Breast epithelium (tissue), 4 donors: ENCODE measurements at places on chromosomes 6 and 20. TPM values are rescaled to one million over a fixed set of nuclear protein-coding genes. Genes with fewer than 3 reads are reported as not detected.

DNA sequence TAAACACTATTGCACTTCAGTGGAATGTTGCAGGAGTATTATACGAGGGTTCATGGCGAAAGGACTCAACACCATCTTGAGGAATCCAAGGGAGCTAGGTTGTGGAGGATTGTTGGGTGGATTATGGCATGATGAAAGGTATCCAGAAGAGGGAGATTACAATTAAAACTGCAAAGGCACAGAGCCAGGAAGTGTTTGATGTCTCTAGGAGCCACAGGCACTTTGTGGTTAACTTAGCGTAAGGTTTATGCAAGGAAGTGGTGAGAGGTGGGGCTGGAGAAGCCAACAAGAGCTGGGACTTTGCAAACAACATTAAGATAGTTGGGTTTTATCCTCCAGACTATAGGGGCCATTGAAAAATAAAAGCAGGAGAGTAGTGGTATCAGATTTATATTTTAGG, 86.6 kb upstream of the TPD52L1 start:
- H3K27ac ChIP-seq, result no peak overlapping the region
- no peaks in the 10 kb centered on the region for H3K4me1 ChIP-seq
- H3K36me3 ChIP-seq, result no peaks in the 10 kb centered on the region
- DNase-seq, result no peak
- H3K27me3 ChIP-seq, result no peaks in the 10 kb centered on the region

- no peak overlapping the region for H3K27ac ChIP-seq
- H3K27me3 ChIP-seq, result no peaks in the 10 kb centered on the region
- no peak for DNase-seq
- no peak overlapping the region for H3K4me3 ChIP-seq
- H3K4me1 ChIP-seq, result no peaks in the 10 kb centered on the region
Observed at GRCh38 chr6:128150376-128150775, 249.5 kb upstream of the THEMIS start.

GRCh38 chr6:63514488-63515173, 57.6 kb upstream of the LOC128125822 start:
- H3K4me3 ChIP-seq, result no peak overlapping the region
- H3K4me1 ChIP-seq, result no peaks in the 10 kb centered on the region
- H3K36me3 ChIP-seq, result no peaks in the 10 kb centered on the region

DNA sequence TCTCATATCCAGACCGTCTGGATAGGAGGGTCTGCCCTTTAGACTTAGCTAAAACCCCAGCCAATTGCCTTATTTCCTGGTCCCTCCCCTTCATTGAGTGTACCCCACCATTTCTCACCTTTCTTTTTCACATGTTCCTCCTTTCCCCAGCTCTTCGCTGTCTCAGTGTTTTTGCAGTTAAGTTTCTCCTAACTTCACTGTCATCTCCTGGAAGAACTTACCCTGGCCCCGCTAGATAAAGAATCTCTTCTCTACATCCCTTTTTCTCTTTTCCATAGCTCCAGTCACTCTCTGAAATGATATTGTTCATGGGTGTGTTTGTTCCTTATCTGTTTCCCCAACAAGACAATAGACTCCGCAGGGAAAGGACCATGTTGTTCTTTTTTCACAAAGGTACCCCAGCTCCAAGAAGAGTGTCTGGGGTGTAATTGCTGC, 208.8 kb downstream of the TSHZ2 start:
- no peaks in the 10 kb centered on the region for H3K4me1 ChIP-seq
- no peak overlapping the region for H3K4me3 ChIP-seq
- DNase-seq, result no peak
- H3K27ac ChIP-seq, result no peak overlapping the region

The GABRR1 gene
- not detected for total RNA-seq

DNA sequence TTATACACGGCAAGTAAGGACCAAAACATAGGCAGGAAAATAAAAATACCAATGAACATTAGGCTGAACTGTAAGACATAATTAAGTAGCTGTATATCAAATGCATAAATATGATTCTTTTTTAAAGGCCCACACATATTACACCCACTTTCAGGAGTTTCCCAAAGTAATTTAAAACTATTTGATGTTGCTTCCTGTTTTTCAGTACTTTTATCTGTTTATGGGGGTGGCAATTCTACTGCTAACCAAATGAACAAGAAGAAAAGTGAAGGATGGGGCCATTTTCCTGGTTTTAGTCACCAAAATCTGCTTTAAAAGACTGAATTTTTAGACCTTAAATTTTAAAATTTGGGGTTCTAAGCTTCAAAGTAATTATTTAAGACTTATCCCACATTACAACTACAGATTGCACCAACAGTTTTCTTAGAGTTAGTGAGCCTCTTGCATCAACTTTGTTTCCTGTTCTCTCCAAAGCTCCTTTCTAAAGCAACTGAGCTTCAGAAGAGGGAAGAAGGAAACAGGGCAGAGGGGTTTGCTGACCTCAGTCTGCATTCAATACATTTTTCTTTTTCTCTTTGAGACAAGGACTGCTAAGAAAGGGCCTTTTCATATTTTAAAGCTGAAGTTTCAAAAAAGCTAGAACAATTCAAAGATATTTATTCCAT, 191.0 kb downstream of the BACH2 start:
- no peak overlapping the region for H3K4me3 ChIP-seq
- DNase-seq, result no peak
- no peaks in the 10 kb centered on the region for H3K36me3 ChIP-seq

The PTPRK gene
- total RNA-seq, result 134 TPM

GRCh38 chr6:112851146-112851545, 504.0 kb downstream of the RFPL4B start:
- no peak for DNase-seq
- no peaks in the 10 kb centered on the region for H3K27me3 ChIP-seq
- H3K36me3 ChIP-seq, result no peaks in the 10 kb centered on the region

- DNase-seq, result no peak
- no peaks in the 10 kb centered on the region for H3K27me3 ChIP-seq
- no peaks in the 10 kb centered on the region for H3K36me3 ChIP-seq
- H3K27ac ChIP-seq, result no peak overlapping the region
Observed at GRCh38 chr6:40671694-40672050, 84.5 kb upstream of the LRFN2 start.

DNA sequence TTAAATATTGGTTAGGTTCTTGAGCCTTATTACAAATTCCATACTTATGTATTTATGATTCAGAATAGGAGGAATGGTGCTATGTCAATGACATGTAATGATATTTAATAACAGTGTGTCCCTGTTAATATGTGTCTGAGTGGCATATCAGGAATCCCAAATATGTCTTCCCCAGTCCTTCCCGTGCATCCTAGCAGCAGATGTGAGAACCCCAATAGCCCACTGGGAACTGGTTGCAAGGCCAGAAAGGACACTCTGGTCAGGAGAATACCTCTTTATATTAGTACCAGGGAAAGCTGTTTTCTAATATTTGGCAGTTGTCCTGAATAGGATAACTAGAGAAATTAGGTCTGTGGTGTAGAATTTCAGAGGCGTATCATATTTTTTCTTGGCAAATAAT, 159.1 kb upstream of the PDE7B start:
- H3K36me3 ChIP-seq, result no peaks in the 10 kb centered on the region
- H3K4me1 ChIP-seq, result no peaks in the 10 kb centered on the region
- no peak for DNase-seq
- no peak overlapping the region for H3K27ac ChIP-seq
- no peak overlapping the region for H3K4me3 ChIP-seq

- H3K36me3 ChIP-seq, result no peaks in the 10 kb centered on the region
- no peak overlapping the region for H3K4me3 ChIP-seq
- no peaks in the 10 kb centered on the region for H3K27me3 ChIP-seq
- no peak for DNase-seq
Observed at GRCh38 chr6:31711233-31711632, 3.9 kb upstream of the LY6G6D start.

- H3K4me1 ChIP-seq, result no peaks in the 10 kb centered on the region
- DNase-seq, result no peak
- H3K36me3 ChIP-seq, result no peaks in the 10 kb centered on the region
- peaks cover 30% of the 10 kb centered on the region for H3K27me3 ChIP-seq
Observed at GRCh38 chr20:17444091-17444490, 87.1 kb downstream of the BFSP1 start.

The DEFB124 gene
- not detected for total RNA-seq

GRCh38 chr6:40432982-40433381, 154.2 kb downstream of the LRFN2 start:
- DNase-seq, result no peak
- no peaks in the 10 kb centered on the region for H3K4me1 ChIP-seq
- no peak overlapping the region for H3K4me3 ChIP-seq
- no peaks in the 10 kb centered on the region for H3K36me3 ChIP-seq
- H3K27me3 ChIP-seq, result no peaks in the 10 kb centered on the region

The MOG gene
- total RNA-seq, result not detected

DNA sequence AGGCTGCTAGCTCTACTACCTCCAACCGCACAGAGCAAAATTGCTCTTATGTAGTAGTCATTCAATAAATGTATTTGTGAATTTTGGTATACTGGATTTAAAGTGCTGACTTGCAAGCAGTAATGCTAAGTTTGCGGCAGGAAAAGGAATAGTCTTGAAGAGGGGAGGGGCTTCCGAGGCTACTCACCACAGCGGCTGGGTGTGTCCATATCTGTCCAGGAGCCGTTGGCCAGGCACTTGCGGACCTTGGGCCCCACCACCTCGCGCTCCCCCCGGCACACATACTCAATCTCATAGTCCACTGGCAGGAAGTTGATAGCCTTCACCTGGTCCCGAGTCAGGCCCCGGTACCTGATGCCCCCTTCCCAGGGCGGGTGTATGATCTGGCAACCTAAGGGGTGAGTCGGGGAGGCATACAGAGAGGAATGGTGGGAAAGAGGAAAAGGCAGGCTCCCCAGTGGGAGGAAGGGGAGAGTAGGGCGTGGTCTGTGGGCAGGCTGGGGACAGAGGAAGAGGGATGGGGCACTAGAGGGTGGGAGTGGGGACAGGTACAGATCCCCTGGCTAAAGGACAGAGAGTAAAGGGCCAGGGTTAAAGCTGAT, 1.7 kb downstream of the GABBR1 start:
- peak; percentile 18 for DNase-seq
- H3K4me3 ChIP-seq, result peak overlapping the region; percentile 86
- H3K4me1 ChIP-seq, result peaks cover 11% of the 10 kb centered on the region
- H3K27ac ChIP-seq, result peak overlapping the region; percentile 25
- H3K27me3 ChIP-seq, result no peaks in the 10 kb centered on the region
- no peaks in the 10 kb centered on the region for H3K36me3 ChIP-seq

The MEI4 gene
- total RNA-seq, result not detected

The FNDC1 gene
- total RNA-seq, result 0.33 TPM
